ENCODE measurements at places on chromosomes 7 and 10.

DNA sequence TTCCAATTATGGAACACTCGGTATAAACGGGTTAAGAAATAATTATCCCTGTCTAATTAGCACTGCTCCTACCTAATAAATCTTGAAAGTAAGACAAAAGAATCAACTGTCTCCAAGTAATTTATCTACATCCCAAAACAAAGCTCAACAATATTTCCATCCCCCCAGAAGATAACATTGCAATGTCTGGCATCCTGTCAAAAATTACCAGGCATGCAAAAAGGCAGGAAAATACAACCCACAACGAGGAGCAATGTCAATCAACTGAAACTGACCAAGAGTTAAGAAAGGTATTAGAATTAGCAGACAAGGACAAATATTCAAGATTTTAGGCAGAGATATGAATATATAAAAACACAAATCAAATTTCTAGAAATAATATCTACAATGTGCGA lies 84.5 kb upstream of the SVIL start:
- no peak for DNase-seq

GRCh38 chr7:6640246-6640721 lies 3.2 kb downstream of the ZNF316 start:
- DNase-seq = no peak

DNA sequence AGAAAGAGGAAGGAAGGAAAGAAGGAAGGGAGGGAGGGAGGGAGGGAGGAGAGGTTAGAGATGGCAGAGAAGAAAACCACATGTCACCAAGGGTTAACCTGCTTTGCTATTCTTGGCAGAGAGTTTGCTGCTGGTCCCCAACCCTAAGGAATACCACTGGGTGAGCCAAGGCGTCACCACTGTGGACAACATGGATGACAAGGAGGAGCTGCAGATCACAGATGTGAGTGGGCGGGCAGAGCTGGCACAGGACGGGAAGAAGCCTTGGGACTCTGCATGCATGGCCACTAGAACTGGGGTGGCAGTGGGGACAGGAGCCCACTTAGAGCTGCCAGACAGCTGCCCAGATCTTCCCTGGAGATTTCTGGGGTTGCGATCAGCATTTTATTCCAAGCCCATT lies 17.2 kb upstream of the MYH16 start:
- DNase-seq = no peak

GRCh38 chr10:30730306-30730705 lies 100.8 kb upstream of the LYZL2 start:
- no peak for DNase-seq

- DNase-seq = no peak
Measured at GRCh38 chr10:110483633-110484032, 14.1 kb upstream of the DUSP5 start.

- no peak for DNase-seq
Measured at GRCh38 chr10:56633876-56634452, 272.9 kb upstream of the ZWINT start.

DNA sequence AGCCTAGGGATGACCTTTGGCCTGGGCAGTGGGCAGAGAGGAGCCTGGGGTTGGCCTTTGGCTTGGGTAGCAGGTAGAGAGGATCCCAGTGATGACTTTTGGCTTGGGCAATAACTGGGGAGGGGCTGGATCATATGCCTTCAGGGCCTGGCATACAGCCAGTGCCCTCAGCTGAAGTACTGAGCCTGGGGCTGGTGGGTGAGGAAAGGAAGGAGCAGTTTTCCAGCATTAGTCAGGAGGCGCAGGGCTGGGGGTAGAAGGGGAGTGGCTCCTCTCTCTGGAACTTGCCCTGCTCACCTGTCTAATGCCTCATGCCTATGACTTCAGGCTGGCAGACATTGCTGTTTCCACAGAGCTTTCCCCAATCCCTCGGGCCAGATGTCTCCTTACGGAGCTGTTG lies 15.2 kb upstream of the COMTD1 start:
- no peak for DNase-seq

GRCh38 chr10:60572511-60573194 lies 183.0 kb upstream of the ANK3 start:
- DNase-seq = no peak

GRCh38 chr10:96651998-96652431 lies 65.2 kb upstream of the TM9SF3 start:
- DNase-seq = no peak

- no peak for DNase-seq
Measured at GRCh38 chr10:95447685-95448084, 113.5 kb downstream of the SORBS1 start.

- DNase-seq = no peak
Measured at GRCh38 chr7:106812027-106812643, 52.9 kb upstream of the PIK3CG start.

GRCh38 chr10:62681211-62681940 lies 123.1 kb upstream of the ADO start:
- DNase-seq = peak; percentile 50

GRCh38 chr10:81036257-81036656 lies 498.6 kb downstream of the SH2D4B start:
- no peak for DNase-seq

GRCh38 chr10:18100669-18101068 lies 39.6 kb upstream of the CACNB2 start:
- DNase-seq = no peak

GRCh38 chr7:108329514-108329913 lies 126.7 kb downstream of the NRCAM start:
- DNase-seq = no peak

- DNase-seq = no peak
Measured at GRCh38 chr7:1415389-1415990, 43.8 kb downstream of the MICALL2 start.

DNA sequence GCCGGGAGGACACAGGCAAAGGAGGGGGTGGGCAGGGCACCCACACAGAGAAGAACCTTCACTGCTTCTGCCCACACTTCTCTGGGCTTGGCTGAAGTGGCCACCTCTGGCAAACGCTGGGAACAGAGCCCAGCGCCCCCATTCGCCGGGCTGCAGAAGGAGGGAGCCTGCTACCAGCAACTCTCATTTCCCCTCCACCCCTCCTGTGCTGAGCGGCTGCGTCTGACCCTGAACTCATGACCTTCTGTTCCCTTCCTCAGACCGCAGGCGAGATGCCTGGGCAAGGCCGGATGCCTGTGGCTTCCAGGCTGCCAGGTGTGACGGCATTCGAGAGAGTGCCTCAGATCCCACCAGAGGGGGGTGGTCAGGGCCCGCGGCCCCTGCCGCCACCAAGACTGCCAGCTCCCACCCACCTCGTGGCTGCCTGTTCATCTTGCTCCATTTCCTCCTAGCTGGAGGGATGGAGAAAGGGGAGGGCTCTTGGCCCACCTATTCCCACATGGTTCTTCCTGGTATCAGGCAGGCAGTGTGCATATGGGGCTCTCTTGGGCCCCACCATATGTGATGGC lies 19.8 kb downstream of the DNAJB12 start:
- peak; percentile 78 for DNase-seq

DNA sequence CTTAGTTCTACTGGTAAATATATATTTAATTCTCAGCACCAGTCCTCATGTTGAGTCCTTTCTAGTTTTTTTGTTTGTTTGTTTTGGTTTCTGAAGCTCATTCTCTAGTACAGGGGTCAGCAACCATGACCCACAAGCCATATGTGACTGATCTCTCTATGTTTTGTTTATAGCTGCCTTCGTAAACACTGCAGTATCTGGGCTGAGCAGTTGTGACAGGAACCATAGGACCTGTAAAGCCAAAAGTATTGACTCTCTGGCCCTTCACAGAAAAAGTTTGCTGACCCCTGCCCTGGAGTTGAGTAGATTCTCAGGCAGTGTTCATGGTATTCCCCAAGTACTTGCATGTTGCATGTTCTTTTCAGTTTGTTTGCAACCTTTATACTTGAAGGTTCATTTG lies 20.8 kb downstream of the NET1 start:
- DNase-seq = no peak

- no peak for DNase-seq
Measured at GRCh38 chr7:130148561-130148960, 56.6 kb downstream of the TMEM209 start.

GRCh38 chr10:71237843-71238623 lies 25.7 kb downstream of the UNC5B start:
- no peak for DNase-seq

GRCh38 chr10:48964038-48964437 lies 24.4 kb upstream of the LRRC18 start:
- no peak for DNase-seq

- DNase-seq = no peak
Measured at GRCh38 chr10:125708971-125709503, 10.5 kb upstream of the EDRF1 start.

DNA sequence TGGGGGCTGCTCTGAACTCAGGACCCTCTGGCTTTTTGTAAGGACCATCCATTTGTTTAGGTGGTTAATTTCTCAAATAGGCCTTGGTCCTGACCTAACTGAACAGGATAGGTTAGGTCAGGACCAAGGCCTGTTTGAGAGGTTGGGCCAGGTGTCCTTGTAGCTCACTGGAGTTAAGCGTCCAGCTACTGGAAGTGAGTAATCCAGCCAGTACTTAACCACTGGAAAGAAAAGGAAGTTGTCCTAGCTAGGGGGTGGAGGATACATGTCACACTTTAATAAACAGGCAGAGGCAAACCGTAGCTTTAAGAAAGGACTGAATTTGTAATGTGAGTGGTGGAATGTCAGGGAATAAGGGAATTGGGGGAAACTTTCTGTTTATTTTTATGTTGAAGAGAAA lies 96.0 kb downstream of the GPR85 start:
- DNase-seq = no peak

DNA sequence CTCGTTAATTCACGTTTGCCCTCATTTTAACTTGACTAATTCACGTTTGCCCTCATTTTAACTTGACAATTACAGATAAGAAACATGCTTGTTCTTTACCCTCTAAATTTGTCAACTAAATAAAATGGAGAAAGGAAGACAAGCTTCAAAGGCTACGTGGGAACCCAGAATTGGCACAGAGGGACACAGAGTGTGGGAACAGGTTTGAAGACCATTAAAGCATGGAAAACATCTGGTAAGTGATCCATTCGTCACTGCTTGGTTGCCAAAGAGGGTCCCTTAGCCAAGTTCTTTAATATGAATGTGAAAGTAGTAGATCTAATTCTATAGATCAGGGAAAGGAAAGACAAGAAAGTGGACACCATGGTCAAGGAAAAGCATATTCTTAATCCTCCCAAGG lies 57.2 kb downstream of the ITIH5 start:
- DNase-seq = no peak

GRCh38 chr7:76077435-76077834 lies 29.5 kb downstream of the MDH2 start:
- DNase-seq = no peak

DNA sequence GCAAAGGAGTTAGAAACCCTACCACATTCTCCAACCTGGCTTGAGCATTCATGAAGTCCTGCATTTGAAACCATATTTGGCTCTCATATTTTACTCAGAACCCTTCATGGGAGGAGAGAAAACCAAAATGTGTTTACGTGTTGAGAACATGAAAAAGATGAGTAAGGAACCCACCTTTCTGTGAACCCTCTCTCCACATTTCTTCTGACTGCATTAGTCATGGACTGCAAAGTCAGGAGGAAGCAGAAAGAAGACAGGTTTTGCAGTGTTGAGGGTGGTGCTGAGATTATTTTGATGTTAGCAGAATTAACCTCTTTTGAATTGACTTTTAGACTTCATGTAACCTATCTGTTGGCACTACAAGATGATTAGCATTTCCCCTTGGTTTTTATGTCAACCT lies 4.9 kb downstream of the IFIT1B start:
- DNase-seq = no peak

DNA sequence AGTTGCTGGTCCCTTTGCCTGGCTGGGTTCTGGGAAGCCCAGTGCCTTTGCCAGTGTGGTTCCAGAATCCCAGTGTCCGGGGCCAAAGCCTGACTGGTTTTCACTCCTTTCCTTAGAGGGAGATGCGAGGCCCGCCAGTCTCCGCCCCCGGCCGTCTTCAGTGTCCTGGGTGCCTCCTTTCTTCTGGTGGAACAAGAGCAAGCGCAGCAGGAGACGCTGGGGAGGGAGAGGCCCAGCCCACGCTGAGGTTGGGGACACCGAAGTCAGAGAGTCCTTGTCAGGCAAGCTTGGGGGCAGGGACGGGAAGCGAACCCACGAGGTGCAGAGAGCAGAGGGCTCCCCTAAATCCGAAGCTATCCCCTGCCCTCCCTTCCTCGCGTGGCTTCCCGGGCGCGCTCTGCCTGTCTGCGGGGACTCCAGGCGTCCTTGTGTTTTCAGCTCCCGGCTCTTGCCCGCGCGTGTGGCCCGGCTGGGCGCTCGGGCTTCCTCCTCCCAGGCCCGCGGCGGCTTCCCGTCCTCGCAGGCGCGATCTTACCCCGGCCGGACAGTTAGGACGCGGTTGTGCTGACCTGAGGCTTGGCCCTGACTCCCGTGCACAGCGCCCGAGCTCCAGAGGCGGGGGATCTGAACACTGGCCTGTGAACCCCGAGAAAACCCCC lies 60.6 kb upstream of the UBE3C start:
- no peak for DNase-seq

- no peak for DNase-seq
Measured at GRCh38 chr10:3622845-3623621, 162.0 kb downstream of the KLF6 start.

DNA sequence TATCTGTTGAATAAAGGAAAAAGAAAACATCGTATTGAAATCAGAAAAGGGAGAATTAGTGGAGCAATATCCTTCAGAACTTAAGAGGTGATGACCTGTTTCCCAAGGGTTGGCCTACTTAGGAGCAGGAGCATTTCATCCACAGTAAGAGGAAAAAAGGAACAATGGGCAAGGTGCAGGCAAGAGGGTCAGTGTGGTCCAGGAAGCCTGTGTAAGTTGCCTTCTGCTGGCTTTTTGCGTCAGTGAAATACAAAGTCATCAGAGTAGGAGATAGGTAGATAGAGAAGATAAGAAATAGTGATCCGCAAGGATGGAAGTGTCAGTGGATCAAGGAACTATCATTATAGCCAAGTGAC lies 5.4 kb upstream of the ANKRD7 start:
- no peak for DNase-seq

DNA sequence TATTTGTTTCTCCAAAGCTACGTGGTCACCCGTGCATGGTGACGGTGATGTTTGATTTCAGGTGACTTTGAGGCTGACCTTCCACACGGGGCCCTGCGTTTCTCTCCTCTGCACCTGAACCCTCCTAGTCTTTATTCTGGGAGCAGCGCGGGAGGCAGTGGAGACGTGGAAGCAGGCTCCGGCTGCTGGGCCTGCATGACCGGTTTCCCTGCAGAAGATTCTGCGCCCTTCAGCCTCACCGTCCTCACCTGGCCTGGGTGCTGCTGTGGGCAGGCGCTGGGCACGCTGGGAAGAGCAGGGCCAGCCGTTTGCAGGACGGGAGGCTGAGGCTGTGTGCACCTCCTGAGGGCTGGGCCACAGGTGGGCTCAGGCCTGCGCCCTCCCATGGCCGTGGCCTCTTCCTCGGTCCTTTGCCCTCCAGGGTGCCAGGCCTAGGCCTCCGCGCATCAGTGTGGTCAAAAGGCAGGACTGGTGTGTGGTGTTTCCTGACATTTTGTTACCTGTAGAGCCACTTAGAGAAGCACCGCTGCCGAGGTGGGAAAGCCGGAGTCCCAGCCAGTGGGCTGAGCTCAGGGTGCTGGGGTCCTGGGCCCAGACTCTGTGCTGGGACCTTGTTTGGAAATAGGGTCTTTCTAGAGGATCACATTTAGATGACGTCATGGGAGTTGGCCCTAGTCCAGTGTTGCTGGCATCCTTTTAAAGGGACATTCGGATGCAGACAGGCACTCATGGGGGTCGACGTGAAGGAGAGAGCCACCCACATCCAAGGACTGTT lies 478.3 kb downstream of the DNAJB6 start:
- no peak for DNase-seq
